T-helper 1 cell (primary cell): ENCODE measurements at places on chromosomes 2 and 18.

- DNase-seq: no peak
These were observed 19.5 kb upstream of the WIPF1 start for GRCh38 chr2:174617120-174617519.

DNA sequence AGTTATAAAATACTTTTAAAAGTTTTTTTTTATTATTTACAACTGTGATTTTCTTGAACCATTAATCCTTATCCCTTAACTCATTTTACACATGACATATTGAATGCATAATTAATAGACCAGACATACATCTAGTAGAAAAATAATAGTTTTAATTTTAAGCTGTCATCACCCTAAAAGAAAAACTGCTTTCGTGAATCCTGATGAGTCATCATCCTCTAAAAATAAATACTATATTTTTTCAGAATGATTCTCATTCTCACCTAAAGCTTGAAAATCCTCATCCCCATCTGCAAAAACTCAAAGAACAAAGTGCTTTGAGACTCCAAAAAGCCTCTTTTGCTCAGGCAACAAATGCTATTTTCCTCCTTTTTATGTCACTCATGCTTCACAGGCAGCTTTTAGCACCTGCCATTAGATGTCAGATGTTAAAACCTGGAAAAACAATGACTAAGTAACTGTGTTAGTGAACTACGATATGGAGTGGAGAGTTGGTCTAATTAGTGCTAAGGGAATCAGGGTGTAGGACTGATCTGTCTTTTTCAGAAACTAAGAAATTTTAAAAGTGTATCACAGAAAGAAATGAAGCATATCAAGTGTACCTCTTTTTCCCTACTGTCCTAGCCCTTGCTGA lies 297.6 kb downstream of the TMX3 start:
- no peak for DNase-seq

- no peak for DNase-seq
These were observed 486.3 kb downstream of the NR4A2 start for GRCh38 chr2:155846259-155846658.

DNA sequence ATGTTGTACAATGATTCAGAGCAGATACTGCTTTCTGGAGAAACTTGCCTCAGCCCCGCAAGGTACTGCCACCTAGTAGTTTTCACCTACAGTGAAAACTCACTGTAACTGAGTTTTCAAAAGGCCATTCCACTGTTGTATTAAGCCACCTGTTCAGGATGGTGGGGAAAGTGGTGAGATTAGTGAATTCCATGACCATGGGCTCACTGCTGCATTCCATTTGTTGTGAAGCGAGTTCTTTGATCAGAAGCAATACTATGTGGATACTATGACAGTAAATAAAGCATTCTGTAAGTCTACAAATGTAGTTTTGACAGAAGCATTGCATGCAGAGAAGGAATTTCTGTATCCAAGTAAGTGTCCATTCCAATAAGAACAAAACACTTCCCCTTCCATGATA lies 113.6 kb downstream of the LAMA3 start:
- DNase-seq: no peak

DNA sequence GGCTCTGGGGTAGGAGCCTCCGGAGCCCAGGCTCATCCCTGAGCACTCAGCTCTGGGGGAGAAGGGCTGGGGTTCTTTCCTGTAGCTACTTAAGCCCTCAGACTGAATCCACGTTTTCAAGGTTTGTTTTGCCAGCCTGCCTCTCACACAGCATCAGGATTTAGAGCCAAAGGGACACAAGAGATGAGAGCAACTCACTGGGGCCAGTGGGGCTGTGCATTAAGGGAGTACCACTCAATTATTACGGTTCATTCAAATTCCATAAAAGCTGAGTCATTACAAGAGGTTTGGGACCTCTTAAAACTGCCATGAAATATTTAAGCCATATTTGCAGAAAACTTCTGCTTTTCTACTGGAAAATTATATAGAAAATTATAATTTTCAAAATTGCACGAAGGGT lies 17.1 kb upstream of the SNED1 start:
- DNase-seq: no peak
